Activated CD8-positive, alpha-beta memory T cell treated with anti-CD3 and anti-CD28 coated beads for 1 hour (primary cell): ENCODE measurements at places on chromosomes 3 and 15.

- DNase-seq: peak; percentile 46
Observed at GRCh38 chr3:123960781-123961507, at the start of gene CCDC14. CCDC14 (minus strand) TSS chr3:123961229; CDS start chr3:123961173, 56 bp downstream.

DNA sequence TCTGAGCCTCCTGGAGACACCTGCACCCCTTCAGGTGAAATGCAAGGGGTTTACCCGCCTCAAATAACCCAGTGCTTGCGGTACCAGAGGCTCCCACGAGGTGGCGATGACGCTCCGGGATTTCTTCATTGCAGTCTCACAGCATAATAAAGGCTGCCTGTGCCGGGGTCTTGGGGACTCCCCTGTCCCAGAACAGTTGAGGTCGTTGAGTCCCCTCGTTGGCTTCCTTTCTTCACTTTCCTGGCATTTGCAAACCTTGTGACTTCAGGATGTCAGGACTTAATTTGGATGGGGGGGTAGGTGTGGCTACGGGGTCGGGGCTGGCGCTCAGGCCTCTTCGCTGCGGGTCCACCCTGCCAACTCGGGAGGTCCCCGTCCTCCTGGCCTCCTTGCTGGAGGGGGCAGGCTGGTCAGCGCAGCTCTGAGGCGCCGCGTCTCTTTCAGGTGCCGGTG, 1.3 kb downstream of the GNAT1 start:
- DNase-seq: peak; percentile 67

DNA sequence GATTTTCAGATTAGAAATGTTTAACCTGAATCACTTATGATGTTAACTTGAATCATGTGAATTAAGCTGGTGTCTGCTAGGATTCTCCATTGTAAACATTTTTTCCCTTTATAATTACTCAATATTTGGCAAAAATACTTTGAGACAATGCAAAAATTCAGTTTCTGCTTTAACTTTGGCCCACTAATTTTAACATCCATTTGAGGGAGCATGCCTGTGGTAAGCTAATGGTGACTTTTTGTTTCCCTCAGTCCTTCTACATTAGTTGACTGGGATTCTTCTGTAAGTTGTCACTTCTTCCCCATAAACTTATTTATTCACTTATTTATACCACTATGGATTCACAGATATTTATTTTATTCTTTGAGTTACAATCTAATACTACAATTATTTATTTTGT, 59.3 kb downstream of the PIK3R4 start:
- DNase-seq: no peak

DNA sequence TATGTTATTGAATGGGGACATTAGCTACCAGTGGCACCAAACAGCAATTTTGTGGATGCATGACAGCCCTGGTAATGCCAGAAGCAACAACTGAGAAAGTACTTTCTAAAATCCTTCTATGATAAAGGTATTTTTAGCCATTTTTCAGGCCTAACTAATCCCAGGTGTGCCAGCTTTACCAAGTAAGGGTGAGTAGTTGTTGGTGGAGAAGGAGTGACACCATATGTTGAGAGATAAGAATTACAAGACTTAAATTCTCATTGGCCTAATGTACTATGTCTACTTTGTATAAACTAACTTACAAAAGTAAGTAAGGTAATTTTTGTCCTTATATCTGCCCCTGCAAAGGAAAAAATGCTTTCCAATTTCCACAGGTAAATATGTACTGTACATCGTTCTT, 4.1 kb upstream of the COX17 start:
- DNase-seq: no peak

GRCh38 chr3:126982471-126983175, at the start of gene PLXNA1:
PLXNA1 (plus strand) TSS chr3:126983115; CDS start chr3:126988594, 5,479 bp downstream.
- DNase-seq: peak; percentile 54

- no peak for DNase-seq
Observed at GRCh38 chr3:151058740-151059139, 26.7 kb upstream of the MED12L start.

GRCh38 chr3:115709093-115709492, 85.8 kb downstream of the GAP43 start:
- no peak for DNase-seq

- DNase-seq: no peak
Observed at GRCh38 chr3:78887029-78887428, 880.8 kb downstream of the ROBO1 start.

DNA sequence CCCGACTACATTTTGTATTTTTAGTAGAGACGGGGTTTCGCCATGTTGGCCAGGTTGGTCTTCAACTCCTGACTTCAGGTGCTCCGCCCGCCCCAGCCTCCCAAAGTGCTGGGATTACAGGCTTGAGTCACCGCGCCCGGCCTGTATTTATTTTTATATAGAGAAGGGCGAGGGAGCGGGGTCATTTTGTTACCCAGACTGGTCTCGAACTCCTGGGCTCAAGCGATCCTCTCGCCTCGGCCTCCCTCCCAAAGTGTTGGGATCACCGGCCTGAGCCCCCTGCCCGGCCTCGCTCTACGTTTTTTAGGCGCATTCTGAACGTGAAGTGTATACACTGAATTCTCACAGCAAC, 514 bp upstream of the PPP4R2 start:
- no peak for DNase-seq

DNA sequence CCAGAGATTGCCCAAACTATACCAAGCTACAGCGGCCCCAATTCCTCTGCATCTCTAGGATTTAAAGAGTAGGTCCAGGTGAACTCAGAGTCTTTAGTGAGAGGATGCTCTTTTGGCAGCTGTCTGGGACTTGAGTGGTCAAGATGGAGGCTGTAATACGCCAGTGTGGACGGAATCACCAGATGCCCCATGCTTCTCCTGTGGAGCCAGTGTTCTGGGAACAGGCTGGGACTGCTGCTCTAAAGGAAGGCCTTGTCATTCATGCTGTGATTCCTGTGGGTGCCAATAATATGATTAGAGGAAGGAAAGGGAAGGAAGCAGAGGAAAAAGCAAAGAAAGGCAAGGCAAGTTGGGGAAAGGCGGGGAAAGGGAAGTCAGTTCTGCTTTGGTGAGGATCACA, 17.4 kb upstream of the NOX5 start:
- no peak for DNase-seq

- no peak for DNase-seq
Observed at GRCh38 chr15:93049914-93050578, 39.0 kb downstream of the RGMA start.
